ENCODE measurements at places on chromosomes 1 and 21. TPM values are rescaled to one million over a fixed set of nuclear protein-coding genes. Genes with fewer than 3 reads are reported as not detected.

DNA sequence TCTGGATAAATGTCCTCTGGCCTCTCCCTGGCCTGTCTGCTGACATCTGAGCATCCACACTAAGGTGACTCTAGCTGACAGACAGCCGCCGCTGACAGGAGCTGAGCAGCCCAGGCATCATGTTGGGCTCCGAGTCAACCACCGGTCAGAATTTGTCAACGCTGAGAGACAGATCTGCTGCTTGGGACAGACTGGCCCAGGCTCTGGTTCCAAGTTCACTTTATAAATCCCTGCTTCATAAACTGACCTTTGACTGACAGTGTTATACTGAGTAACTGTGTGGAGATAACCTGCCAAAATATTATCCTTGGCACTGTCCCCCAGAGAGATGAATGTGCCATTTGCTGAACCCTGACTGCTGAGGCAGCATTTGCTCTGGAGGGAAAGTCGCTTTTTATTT, 616.7 kb downstream of the NPHP4 start:
- DNase-seq, result no peak

- DNase-seq, result no peak
Measured at GRCh38 chr1:216458812-216459211, 35.6 kb upstream of the USH2A start.

DNA sequence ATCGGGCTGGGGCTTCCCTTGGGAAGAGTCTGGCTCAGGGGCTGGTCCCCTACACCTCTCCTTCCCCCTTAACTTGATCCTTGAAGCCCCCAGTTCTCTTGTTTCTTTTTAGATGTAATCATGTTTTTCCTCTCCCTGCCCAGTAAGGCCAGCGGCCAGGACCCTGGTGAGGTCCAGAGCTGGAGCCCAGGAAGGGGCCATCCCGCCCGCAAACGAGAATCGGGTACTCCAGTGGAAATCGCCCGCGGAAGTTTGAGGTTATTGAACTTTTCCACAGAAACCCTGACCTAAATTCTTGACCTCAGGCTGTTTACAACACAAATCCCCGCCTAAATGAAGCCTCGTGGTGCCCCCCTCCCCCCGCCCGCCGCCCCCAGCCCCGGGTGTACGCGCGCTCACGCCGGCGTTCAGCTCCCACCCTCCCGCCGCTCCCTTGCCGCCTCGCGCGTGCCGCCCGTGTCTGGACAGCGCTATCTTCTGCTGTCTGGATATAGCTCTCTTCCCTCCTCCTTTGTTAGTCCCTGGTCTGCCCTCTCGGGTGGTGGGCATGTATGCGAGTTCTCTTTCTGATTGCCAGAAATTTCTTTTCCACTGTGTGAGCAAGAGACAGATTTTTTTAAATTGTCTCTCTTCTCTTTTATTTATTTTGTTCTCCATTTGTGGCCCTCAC, 165.9 kb upstream of the CACNA1E start:
- DNase-seq, result no peak

GRCh38 chr1:220306339-220306738, 34.1 kb upstream of the RAB3GAP2 start:
- no peak for DNase-seq

- no peak for DNase-seq
Measured at GRCh38 chr1:202662081-202662480, 48.2 kb downstream of the SYT2 start.

GRCh38 chr1:113804421-113805255, 7.6 kb downstream of the RSBN1 start:
- no peak for DNase-seq

GRCh38 chr1:169051171-169051570, 55.3 kb upstream of the ATP1B1 start:
- DNase-seq, result no peak

UBR4 gene
- 9.9 TPM for polyA plus RNA-seq

CD1E gene
- not detected for polyA plus RNA-seq

ATF3 gene
- polyA plus RNA-seq, result 0.42 TPM

All from CD4-positive, CD25-positive, alpha-beta regulatory T cell (primary cell).